Amygdala (tissue), 56 donors: ENCODE measurements at places on chromosomes 3 and 15.
A peak's percentile ranks its signal among the peaks of the same experiment; 100 is the strongest.

- DNase-seq: peak; percentile 11
Observed at GRCh38 chr3:115960799-115961198, 337.5 kb downstream of the GAP43 start.

- DNase-seq: no peak
Observed at GRCh38 chr3:126119008-126119675, 35.2 kb upstream of the SLC41A3 start.

DNA sequence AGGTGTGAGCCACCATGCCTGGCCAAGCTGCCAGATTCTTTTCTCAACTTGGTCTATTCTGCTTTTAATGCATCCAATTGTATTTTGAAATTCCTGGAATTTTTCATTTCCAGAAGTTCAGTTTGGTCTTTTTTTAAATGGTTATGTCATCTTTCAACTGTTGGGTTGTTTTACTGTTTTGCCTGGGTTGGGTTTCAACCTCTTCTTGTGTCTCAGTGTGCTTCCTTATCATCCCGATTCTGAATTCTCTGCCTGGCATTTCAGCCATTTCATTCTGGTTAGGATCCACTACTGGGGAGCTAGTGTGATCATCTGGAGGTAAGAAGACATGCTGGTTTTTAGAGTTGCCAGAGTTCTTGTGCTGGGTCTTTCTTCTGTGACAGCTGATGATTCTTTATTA, 61.5 kb downstream of the LRRC49 start:
- DNase-seq: no peak

GRCh38 chr15:67765701-67766100, 59.6 kb upstream of the SKOR1 start:
- DNase-seq: no peak

GRCh38 chr3:52246728-52247408, 1.3 kb downstream of the PPM1M start:
- no peak for DNase-seq

DNA sequence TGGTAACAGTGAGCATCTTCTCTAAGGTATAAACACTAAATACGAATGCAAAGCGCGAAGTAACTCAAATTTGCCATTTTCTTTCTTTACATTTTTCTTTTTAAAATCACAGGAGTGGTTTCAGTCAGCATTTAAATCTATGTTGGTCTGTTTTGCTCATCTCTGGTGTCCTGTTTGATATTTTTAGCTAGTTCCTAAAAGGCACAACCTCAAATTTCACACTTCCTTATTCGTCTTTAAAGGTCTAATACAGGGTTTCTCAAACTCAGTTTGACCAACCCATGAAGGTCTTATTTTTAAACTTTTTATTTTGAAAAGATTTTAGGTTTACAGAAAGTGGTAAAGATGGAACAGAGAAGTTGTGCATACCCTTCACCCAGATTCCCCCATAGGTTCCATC, 201.1 kb downstream of the MAGI1 start:
- no peak for DNase-seq

- no peak for DNase-seq
Observed at GRCh38 chr15:69807721-69808120, 290.0 kb downstream of the TLE3 start.

DNA sequence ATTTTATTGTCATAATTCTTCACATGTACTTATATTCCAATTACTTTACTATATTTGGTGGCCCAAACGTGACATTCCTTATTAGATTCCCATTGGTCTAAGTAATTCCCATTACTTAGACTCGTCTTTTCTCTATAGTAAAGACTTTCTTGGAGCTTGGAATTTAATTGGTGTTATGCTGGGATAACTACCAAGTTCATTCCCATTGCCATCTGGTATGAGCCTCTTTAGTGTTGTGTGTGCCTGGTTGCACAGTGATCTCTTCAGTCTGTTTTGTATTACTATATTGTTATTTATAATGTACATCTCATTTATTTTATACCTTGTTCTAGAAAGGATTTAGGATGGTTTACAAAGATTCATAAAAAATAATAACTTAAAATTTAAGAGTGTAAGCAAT, 27.8 kb downstream of the TMEM108 start:
- DNase-seq: no peak
